NCI-H460 (cell line): ENCODE measurements at places on chromosomes 5 and 9. TPM values are rescaled to one million over a fixed set of nuclear protein-coding genes. Genes with fewer than 3 reads are reported as not detected.
A peak's percentile ranks its signal among the peaks of the same experiment; 100 is the strongest.

The SHOC1 gene
- not detected in 2 replicates for total RNA-seq

The PCDHGA2 gene
- total RNA-seq, result 0.12 TPM in 2 replicates

The FRMPD1 gene
- not detected in 2 replicates for total RNA-seq

The ALDOB gene
- not detected in 2 replicates for total RNA-seq

The OLFML2A gene
- 60.6 and 63.6 TPM in 2 replicates for total RNA-seq

DNA sequence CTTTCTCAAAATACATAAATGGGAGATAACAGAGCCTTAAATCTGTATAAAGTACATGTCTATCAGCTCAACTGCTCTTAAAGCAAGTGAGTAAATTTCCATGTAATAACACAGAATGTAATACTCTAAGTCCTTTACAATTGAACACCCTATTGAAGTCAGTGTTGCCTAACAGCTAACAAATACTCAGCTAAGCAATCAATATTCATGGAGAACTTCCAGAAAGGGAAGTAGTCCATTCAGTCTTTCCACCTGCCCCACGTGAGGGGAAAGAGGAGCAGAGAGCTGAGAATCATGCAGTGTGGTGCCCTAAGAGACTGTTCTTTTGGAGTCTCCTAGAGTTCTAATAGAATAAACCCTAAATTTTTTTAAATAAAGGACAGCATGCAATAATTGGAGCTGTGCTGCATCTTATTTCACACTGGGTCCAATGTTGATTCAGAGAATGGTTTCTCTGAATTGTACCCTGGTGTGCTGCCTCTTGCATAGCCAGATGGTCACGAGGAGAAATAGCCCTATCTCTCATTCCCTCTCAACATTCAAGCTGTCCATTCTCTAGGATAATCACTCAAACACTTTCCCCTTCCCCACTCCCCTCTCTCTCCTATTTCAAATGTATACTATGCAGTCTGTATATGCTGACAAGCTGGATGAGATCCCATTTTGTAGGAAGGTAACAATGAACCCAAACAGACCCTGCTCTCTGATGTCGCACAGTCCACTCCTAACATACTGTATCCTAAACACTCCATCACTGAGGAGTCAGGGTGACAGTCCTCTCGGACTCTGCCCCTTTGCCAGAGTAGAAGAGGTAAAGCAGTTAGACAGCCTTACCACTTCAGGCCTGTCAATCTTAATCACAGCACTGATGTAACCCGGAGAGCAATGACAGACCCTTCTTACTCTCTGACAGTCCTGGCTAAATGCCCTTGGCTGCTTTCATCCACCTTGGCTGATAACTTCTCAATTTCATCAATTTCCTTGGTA is 134.8 kb downstream of the EPB41L4A start:
- DNase-seq, result no peak

DNA sequence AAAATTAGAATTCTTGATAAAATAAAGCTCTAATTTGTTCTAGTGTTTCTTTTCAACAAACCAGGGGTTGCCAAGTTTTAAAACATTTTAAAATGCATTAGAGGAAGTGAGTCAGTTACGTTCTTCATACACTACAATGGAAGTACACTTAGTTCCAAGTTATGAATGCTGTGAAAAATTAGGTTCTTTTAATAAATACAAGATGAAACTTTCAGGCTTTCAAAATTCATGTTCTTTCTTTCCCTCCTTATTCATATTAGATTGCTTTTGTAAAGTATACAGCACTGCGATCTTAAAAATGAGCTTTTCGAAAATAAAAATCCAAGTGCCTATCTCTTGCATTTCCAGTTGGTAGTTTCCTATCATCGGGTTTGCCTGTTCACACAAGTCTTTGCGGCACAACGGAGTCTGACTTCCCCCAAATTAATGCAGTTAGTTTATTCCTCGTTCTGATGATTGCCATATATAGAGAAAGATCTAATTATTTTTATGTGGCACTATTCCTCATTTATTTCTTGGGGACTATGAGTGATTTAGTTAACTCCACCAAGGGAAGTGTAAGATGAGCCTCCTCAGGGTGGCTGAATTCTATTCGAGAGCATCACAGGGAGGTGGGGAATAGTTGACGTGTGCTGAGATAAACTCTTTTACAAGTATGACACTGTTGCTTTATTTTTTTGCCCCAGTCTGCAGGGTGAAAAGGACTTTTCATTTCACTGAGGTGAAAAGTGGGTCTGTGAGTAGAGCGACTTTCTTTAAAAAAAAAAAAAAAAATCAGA is 238.2 kb downstream of the CD180 start:
- DNase-seq, result peak; percentile 11

DNA sequence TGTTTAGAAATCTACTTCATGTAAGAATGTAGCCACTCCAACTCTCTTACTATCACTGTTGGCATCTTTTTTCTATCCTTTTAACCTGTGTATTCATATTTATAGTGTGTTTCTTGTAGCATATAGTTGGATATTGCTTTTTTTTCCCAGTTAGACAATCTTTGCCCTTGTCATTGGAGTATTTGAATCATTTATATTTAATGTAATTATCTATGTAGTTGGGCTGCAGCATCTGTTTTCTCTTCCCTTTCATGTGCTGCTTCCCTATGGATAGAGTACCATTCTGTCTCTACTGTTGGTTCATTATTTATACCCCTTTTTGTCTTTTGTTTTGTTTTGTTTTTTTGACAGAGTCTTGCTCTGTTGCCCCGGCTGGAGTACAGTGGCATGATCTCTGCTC is 45.2 kb upstream of the PPP2CA start:
- DNase-seq, result no peak

DNA sequence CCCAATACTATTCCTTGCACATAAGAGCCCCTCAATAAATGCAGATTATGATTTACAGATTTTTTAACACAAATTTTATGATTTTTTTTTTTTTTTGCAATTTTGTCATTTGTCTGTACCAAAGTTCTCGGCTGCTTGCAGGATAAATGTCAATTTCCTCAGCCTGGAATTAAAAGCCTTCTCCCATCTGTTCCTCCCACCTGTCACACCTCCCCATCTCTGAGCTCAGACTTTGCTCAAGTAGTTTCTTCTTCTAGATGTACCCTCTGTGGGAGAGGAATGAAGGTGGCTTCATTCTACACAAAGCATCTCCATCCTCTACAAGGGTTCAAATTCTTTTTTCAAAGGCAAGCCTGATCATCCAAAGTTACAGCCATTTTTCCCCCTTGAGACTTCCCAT is 153.7 kb upstream of the GRAMD2B start:
- DNase-seq, result no peak

DNA sequence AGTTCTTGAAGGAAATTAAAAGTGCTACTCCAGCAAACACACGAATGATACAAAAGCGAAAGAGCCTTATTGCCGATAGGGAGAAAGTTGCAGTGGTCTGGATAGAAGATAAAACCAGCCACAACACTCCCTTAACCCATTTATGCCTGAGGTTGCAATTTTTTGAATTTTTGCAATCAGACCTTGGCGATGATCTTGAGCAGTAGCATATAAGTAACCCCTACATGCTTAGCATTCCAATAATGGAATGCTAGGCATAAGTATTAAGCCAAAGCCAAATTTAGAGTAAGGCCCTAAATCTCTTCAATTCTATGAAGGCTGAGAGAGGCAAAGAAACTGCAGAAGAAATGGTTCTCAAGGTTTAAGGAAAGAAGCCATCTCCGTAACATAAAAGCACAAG is 153.5 kb downstream of the SLC28A3 start:
- DNase-seq, result no peak

GRCh38 chr9:20621471-20622329 is 599 bp downstream of the MLLT3 start:
- DNase-seq, result no peak

GRCh38 chr9:135929656-135930445 is 22.5 kb upstream of the CAMSAP1 start:
- no peak for DNase-seq

DNA sequence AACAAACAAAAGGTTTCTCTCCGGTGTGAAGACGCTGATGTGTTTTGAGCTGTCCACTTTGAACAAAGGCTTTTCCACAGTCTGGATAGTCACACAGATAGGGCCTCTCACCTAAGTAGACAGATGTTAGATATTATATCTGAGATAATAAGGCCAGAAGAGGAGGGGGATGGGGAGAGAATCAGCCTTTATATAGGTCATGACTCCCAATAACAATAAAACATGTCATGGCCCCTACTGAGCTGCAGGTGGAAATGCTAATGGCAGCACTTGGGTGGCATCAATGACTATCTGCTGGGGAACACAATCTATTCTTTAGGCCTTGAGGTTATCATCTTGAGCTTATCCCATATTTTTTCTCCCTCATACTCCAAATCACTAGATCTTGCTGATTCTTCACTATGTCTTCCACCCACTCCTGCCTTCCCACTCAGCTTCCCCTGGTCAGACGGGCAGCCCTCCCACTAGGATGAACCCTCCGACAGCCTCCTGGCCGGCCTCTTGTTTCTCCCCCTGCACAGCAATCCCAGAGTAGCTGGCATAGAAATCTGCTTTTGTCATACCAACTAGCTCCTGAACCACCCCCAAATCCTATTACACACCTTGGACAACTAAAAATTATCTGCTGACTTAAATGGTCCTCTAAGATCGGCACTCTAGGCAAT is 11.5 kb upstream of the SLC35D2 start:
- no peak for DNase-seq

GRCh38 chr5:124905256-124906130 is 159.1 kb upstream of the ZNF608 start:
- no peak for DNase-seq

GRCh38 chr5:16551628-16552027 is 65.2 kb downstream of the RETREG1 start:
- no peak for DNase-seq

GRCh38 chr5:83167538-83167937 is 90.2 kb downstream of the XRCC4 start:
- no peak for DNase-seq
